A549 treated with AZD2906 at 1 μM for 4 hours (cell line): ENCODE measurements at places on chromosomes 7 and 10. TPM values are rescaled to one million over a fixed set of nuclear protein-coding genes. Genes with fewer than 3 reads are reported as not detected.

Gene CCL26
- 7.7 to 10.9 TPM (median 7.9 TPM) in 5 replicates for total RNA-seq

Gene OPN1SW
- not detected in 5 replicates for total RNA-seq

Gene ENTPD1
- 0.02 to 0.09 TPM (median 0.07 TPM) in 3 of 5 replicates, not detected in the others for total RNA-seq

Gene AGBL3
- 0.75 to 1.4 TPM (median 0.96 TPM) in 5 replicates for total RNA-seq

Gene EGFR
- total RNA-seq: 88.0 to 119 TPM (median 105 TPM) in 5 replicates

Gene PILRB
- 16.8 to 31.3 TPM (median 26.6 TPM) in 5 replicates for total RNA-seq

Gene KAZALD1
- total RNA-seq: 2.0 to 3.4 TPM (median 3.1 TPM) in 5 replicates

Gene NKX2-3
- 0.05 to 0.09 TPM (median 0.06 TPM) in 5 replicates for total RNA-seq
